LoVo (cell line): ENCODE measurements at places on chromosomes 11 and 22.

DNA sequence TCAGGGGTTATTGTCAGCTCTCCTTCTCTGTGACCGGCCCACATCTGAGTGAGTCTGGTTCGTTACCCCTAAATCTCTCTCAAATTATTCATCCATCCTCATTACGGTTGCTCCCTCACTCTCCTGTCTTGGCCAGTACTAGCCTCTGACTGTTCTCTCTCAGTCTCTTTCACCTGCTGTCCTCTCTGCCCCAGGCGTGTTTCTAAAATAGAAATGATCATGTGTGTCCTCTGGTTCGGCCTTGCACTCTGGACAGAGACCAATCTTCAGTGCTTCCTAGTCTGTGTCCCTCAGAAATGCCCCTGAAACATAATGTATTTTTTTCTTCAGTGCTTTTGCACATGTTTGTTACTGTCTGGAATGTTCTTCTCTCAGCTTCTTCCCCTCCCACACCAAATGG is 4.9 kb downstream of the PSMD13 start:
- no peak for DNase-seq

DNA sequence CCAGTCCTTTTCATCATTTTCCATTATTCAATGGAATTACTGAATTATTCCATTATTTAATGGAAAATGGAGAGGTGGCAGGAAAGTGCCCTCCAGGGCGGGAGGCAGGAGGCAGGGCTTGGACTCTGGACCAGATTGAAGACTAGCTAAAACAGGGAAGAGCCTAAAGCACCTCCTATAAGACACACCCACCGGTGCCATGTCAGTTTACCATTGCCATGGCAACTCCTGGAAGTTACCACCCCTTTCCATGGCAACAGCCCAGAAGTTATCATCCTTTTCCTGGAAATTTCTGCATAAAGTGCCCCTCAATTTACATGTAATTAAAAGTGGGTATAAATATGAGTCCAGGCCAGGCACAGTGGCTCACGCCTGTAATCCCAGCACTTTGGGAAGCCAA is 443.7 kb downstream of the TBC1D22A start:
- DNase-seq, result no peak

DNA sequence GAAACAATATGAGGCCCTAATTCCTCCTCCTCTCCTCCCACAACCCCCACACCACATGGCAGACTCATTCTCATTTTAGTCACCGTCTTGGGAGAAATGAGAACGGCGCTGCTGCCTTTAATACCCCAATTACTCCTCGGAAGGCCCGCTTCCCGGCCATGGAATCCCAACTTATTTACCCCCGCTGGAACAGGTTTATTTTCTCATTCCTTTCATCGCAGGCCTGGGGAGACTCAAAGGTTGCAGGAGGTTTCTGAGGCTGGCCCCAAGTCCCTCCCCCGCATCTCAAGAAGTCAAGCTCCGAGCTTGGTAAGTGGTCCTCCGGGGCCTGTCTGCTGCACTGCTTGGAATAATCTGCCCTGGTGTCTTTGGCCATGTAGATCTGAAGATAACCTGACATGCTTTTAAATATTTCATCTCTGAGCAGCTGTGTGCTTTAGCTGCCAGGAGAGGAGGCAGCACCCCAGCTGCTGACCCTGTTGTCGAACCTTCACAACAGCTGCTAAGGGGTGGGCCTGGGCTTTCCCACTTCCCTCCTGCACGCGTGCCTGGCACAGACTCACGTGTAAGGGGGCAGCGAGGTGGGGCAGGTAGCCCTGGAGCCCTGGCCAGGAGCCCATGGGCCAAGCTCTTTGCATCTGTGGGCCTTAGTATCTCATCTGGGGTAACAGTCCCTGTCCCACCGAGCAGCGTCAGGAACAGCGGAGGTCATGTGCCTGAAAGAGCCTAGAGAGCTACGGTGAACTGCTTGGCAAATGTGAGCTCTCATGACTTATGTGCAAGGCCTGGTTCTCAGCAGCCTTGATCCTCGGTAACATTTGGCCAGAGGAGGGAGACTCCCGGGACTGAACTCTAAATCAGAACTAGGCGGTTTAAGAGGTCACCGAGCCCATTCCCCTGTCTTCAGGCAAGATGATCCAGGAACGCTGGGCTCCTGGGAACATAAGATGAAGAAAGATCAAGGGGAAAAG is 164.6 kb downstream of the ST3GAL4 start:
- DNase-seq, result no peak

- no peak for DNase-seq
Measured at GRCh38 chr11:61541598-61541997, 33.0 kb downstream of the LRRC10B start.

DNA sequence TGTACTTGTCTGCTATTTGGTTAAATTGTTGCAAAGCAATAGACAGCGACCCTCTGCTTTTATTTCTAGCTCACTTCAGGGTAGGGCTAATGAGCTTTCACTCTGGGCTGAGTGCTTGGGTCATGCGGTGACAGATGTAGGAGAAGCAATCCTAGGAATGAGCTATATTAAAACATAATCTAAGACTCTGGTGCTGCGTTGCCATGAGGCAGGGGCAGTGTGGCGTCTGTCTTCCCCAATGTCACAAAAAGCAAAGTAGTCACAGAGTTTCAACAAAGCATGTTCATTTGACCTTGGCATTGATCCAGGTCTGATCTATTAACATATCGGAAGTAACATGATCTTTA is 55.5 kb upstream of the GRAMD1B start:
- DNase-seq, result no peak

GRCh38 chr22:36267058-36267457 is 14.1 kb downstream of the APOL1 start:
- DNase-seq, result no peak

GRCh38 chr11:107859459-107860239 is 1.1 kb upstream of the SLC35F2 start:
- peak; percentile 66 for DNase-seq

DNA sequence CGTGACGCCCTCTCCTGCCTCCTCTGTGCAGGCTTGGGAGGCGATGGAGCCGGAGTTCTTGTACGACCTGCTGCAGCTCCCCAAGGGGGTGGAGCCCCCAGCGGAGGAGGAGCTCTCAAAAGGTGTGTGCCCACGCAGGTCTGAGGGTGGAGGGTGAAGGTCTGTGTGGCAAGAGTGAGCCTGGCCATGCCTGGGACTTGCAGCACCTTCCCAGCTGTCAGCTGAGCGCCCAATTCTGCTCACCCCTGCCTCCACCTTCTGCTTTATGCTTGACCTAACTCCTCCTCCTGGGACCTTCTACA is 2.5 kb downstream of the PARVG start:
- DNase-seq, result no peak

GRCh38 chr11:44575288-44575672 is 9.8 kb downstream of the CD82 start:
- no peak for DNase-seq

DNA sequence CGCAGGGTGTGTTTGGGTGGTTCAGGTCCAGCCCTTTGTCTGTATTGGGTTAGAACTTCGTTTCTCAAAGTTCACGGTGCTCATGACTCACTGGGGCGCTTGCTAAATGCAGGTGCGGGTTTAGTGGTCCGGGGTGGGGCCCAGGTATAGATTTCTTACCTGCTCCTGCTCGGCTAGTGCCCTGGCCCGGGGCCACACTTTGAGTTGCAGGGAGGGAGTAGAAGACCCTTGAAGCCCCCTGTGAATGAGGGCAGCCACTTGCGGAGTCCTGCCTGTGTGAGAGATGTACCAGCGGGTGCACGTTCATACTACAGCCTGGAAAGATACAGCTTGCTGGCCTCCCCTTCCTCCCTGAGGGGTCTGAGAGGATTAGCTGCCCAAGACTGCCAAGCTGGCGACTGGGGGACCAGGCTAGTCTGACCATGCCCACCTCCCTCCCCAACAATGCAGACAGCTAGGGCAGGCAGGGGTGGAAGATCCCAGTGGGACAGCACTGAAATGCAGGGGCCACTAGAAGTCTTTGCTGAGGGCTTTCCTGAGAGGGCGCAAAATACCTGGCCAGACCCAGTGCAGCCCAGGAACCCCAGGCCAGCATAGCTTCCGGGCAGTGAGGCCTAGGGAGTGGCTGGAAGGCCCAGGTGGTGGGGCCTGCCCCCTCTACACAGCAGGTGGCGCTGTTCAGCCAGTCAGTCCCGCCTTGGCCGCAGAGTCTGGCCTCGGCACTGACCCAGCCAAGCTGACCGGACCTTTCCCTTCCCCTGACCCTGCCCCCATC is 5.1 kb upstream of the MYRF start:
- peak; percentile 77 for DNase-seq

- no peak for DNase-seq
Measured at GRCh38 chr22:35605851-35606481, 11.2 kb downstream of the MB start.

- DNase-seq, result no peak
Measured at GRCh38 chr11:48675945-48676344, 187.4 kb downstream of the OR4A47 start.

DNA sequence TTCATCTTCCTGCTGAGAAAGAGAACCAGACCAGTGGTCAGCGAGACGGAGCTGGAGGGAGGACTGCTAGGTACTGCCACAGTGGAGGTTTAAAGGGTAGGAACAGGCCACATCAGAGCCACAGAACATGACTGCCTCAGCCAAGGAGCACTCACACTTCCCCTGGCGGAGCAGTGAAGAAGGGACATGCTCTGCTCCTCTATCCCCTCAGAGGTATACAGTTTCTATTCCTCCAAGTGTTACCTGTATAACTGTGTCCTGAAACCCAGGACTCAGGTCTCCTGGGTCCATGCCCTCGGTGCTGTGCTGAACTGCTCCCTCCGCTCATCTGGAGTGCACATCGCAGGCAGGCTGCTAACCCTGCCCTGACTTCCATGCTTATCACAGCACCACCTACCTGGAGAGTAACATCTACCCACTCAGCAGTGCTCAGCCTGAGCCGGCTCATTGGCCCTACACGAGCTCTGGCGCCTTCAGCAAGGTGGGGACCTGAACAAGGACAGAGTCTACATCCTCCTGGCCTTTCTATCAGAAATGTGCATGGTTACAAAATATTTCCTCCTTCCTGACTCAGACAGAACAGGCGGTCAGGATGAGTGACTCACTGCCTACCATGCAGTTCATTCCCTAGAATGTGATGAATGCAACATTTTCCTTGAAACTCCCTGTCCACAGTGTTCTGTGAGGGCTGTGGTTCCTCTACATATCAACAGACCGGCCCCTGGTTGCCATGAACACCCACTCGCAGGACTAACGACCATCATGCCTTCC is 52.9 kb downstream of the C11orf58 start:
- DNase-seq, result peak; percentile 9

- DNase-seq, result no peak
Measured at GRCh38 chr11:831118-831864, 1.5 kb upstream of the CD151 start.

GRCh38 chr11:107669893-107670601 is 41.8 kb downstream of the SLN start:
- DNase-seq, result no peak

DNA sequence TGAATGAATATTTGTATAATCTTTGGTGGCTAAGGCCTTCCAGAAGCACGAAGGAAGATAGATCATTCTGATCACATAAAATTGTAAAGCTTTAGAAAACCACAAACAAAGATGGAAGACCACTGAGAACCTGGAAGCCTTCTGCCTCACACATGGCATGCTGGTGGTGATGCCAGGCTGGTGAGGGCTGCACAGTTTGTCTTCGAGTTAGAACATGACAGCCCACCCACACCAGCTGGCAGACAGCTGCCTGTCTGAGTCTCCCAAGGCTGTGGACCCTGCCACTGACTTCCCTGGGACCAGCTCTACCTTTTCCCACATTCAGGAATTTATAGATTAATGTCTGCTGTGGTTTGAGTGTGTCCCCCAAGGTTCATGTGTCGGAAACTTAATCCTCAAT is 48.8 kb upstream of the B3GAT1 start:
- DNase-seq, result no peak

DNA sequence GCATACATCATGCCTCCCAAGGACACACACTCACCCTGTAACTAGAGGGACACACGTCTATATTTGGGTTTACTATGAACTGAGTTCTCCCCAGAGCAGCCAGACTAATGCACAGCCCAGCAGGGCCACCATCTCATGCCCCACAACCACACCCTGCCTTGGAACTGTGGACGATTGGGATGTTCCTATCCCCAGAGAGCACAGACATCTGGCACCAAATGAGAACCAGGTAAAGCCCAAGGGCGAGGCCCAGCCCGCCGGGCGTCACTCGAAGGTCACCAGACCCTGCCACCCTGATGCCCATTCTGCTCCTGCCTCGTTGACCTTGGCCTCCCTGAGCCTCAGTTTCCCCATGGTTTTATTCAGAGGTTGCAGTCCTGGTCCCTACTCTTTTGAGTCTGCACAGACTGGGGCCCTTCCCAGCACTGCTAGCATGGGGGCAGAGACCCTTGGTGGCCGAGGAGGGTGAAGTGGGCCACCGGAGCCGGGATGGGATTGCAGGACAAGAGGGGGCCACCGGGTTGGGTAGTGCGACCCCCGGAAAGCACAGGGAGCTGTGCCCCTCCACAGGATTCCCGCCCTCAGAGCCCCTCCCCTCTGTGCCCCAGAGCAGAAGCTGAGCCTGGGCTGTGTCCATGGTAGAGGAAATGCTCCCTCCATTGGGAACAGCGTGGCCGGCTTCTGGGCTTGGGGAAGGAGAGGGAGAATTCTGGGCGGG is 56.8 kb downstream of the IGLL5 start:
- DNase-seq, result no peak

DNA sequence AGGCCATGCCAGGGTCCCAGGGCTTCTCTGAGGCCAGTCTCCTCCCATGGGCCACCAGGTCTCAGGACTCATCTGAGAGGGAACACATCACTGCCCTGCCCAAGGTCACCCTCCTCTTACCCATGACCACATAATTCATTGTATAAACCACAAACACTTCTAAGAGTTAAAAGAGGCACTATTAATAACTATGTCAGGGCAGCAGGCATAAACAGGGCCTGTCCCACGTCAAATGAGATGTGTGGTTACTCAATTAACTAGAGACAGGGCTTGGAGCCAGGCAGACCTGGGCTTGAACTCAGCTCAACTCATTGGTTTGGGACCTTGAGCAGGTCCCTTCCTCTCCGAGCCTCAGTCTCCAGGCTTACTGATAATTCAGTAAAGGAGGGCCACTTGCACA is 33.1 kb downstream of the ARAP1 start:
- no peak for DNase-seq

GRCh38 chr11:108847298-108847990 is 182.6 kb downstream of the DDX10 start:
- no peak for DNase-seq

DNA sequence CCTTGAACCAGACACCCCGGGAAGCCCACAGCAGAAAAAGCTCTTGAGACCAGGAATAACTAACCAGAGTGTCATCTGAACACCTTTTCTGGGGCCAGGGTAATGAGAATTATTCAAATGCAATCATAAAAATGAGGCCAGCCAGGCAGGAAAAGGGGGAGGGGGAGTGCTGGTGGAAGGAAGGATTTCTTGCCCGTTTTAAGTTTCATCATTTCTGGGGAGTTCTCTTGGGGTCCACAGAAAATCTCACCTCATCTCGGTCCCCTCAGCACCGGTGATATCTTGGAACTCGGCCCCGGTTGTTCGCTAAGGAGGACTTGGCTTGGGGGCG is 495 bp upstream of the PKNOX2 start:
- DNase-seq, result no peak

DNA sequence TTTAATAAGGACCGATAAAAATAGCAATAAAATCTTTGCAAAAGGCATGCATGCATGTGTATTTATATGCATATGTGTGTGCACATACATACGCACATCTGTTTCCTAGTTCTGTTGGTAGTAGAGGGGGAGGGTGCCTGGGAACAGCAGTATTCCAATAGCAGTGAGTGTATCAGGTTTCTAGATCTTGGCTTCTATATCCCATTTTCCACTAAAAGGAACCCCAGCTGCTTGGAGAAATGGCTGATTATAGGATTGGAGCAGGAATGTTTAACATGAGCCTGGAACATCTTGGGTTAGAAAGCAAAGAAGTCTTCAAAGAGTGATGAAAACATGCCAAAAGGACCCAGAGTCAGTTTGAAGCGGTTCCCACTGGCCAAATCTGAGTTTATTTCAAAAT is 21.0 kb downstream of the TNRC6B start:
- DNase-seq, result no peak

GRCh38 chr11:77883775-77884174 is 62.8 kb downstream of the AAMDC start:
- no peak for DNase-seq
